ENCODE measurements at places on chromosomes 4 and X.

DNA sequence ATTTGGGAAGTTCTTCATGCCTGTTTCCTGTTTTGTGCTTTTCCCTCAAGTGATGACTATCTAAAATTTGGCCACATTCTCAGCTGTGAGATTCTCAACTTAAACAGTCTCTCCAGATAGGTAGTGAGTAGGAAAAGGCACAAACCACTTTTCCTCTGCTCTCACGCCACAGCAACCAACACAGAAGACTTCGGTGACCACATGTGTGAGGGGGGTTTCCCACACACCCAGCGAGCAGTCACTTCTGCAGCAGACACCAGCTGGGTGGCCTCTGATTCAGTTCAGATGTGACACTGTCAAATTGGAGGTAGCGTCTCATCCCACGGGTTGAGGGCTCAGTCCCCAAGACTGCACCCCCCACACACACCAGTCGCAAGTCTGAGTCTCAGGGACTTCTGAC is 25.1 kb upstream of the CLDN34 start:
- peak; percentile 2 for DNase-seq

GRCh38 chr4:144442713-144443112 is 203.2 kb upstream of the HHIP start:
- DNase-seq: no peak

GRCh38 chrX:108199691-108200090 is 108.1 kb downstream of the ATG4A start:
- DNase-seq: peak; percentile 25

DNA sequence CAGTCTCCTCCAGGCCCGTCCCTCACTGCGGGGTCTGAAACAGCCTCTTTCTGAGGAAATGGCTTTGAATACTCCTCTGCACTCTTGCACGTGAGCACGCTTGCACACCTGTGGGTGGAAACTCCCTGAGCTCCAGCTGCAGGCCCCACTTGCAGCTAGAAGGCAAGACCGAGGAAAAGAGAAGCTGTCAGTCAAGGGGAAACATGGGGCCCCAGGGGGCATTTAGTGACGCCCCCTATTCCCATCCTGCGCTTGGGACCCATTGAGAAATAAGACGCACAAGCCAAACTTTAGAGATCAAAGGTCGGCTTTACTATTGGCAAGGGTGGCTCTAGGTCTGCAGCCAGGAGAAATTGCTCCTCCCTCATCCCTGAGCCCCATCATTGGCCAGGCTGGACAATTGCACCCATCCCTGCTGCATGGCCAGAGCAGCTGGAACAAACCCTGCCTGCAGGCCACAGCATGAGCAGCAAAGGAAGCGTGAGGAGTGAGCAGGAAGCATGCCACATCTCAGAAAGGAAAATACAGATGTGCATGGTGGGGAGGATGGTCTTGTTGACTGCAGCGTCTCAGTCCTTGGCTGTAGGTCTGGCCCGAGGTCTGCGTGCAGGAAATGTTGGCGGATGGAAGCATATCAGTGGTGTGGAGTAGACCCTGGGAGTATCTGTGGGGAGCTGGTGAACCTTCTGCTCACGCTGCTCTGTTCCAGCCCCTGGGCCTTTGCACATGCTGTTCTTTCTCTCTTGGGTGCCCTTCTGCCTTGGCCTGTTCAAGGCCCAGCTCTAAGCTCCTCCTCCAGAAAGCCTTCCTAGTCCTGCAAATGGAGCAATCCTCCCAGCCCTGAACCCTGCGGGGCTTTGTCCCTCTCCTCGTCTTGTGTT is 93.9 kb downstream of the PSAPL1 start:
- no peak for DNase-seq

GRCh38 chrX:20229155-20229554 is 37.6 kb downstream of the RPS6KA3 start:
- no peak for DNase-seq

DNA sequence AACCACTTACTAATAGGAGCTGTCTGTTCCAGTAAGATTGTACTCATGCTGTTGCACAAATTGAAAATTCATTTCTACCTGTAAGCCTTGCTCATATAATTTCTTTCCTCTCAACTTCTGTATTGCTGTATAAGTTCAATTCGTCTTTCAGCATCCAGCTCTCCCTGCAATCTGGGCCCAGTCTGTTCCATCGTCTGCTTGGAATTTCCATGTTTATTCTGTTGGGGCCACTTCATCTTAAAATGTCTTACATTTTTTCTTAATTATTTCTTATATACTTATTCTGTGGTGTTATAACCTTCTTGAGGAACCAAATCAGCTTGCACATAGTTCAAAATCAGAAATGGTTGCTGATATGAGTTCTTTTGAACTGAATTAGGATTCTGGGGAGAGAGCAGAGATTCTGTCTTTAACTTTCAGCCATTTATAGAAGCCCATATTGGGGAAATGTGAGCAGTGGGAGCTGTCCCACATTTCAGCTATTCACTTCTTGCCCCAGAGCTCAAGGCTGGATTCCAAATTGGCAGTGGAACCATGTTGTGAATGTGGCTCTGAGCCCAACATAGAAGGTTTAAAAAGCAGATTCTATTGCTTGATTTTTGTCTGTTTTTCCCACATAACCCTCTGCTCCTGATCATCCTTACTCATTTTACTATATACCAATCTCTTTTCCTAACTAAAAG is 291.9 kb downstream of the BMPR1B start:
- peak; percentile 20 for DNase-seq

DNA sequence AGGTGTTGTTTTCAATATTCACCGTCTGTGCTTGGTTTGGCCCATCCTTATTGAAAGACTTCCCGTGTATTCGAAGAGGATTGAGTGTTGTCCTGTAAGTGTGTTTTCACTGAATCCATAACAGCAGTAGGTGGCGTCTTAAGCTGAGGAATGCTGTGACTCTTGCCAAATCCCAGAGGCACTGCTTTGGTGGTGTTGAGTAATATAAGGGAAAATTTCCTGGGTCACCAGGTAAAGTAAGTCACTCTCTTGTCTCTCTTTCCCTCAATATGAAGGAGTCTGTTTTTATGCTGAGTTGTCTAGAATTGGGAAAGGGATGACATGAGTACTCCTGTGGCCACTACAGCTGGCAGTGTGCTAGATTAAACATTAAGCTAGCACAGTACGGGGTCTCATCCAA is 146.7 kb upstream of the ZXDB start:
- no peak for DNase-seq

- no peak for DNase-seq
Observed at GRCh38 chr4:16991450-16991849, 93.0 kb upstream of the LDB2 start.

DNA sequence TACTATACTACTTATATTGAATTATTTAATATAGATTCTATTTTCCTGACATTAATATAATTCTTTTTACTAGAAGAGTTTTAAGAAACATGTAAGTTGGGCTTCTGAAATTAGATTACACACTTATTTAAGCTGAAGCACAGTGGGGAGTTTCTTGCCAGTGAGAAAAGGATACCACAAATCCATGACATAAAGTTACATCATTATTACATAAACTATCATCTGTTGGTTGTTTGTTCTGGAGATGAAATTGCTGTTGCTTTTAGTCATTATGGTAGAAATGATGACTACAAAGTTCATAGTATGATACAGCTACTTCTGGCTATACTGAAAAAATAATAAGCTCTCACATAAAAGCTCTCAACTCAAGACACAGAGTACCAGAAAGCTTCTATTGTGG is 880.4 kb downstream of the PCDH18 start:
- peak; percentile 16 for DNase-seq

DNA sequence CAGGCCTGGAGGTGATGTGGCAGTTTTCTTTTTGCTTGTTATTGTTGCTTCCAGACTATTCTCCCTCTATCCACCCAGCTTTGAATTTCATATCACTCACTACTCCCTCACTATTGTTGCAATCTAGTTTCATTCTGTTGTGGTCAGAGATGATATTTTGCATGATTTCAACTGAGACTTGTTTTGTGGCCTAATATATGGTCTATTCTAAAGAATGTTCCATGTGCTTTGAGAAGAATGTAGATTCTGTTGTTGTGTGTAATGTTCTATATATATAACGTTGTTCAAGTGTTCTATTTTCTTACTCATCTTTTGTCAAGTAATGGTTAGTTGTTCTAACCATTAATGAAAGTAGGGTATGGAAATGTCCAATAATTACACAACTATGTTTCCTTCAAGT is 59.0 kb downstream of the THOC2 start:
- peak; percentile 36 for DNase-seq

GRCh38 chr4:55181010-55182005 is 55.9 kb upstream of the KDR start:
- DNase-seq: peak; percentile 64

GRCh38 chrX:142005532-142005931 is 101.8 kb downstream of the MAGEC1 start:
- DNase-seq: no peak

DNA sequence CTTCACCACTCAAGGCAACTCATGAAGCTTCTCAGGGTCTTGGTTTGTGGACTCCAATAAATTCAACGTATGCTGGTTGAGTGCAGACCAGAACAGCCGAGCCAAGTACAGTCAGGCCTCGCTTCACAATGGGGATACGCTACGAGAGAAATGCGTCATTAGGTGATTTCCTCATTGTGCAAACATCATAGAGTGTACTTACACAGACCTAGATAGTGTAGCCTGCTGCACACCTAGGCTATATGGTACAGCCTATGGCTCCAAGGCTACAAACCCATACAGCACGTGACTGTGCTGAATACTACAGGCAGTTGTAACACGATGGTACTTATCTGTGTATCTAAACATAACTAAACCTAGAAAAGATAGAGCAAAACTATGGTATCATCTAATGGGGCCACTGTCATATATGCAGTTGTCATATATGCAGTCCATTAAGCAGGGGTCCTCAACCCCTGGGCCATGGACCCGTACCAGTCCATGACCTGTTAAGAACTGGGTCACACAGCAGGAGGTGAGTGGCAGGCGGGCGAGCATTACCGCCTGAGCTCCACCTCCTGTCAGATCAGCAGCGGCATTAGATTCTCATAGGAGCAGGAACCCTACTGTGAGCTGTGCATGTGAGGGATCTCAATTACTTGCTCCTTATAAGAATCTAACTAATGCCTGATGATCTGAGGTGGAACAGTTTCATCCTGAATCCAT is 31.5 kb downstream of the RTL5 start:
- no peak for DNase-seq

DNA sequence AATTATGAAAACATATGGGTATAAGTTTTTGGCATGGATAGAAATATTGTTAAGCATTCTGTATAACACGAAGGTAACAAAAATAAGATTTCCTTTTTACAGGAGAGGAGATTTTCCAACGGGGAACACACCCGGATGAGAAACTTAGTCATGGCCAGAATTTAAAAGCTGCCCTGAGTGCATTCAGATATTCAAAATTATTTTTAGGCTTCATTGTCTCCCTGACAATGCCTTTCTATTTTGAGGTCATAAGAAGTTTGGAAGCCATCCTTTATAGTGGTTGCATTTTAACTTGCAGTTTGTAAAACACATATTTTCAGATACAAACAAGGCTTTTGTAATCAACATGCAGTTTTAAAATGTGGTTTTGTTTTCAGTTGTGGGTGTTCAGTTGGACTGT is 357.5 kb upstream of the FAM47C start:
- no peak for DNase-seq

DNA sequence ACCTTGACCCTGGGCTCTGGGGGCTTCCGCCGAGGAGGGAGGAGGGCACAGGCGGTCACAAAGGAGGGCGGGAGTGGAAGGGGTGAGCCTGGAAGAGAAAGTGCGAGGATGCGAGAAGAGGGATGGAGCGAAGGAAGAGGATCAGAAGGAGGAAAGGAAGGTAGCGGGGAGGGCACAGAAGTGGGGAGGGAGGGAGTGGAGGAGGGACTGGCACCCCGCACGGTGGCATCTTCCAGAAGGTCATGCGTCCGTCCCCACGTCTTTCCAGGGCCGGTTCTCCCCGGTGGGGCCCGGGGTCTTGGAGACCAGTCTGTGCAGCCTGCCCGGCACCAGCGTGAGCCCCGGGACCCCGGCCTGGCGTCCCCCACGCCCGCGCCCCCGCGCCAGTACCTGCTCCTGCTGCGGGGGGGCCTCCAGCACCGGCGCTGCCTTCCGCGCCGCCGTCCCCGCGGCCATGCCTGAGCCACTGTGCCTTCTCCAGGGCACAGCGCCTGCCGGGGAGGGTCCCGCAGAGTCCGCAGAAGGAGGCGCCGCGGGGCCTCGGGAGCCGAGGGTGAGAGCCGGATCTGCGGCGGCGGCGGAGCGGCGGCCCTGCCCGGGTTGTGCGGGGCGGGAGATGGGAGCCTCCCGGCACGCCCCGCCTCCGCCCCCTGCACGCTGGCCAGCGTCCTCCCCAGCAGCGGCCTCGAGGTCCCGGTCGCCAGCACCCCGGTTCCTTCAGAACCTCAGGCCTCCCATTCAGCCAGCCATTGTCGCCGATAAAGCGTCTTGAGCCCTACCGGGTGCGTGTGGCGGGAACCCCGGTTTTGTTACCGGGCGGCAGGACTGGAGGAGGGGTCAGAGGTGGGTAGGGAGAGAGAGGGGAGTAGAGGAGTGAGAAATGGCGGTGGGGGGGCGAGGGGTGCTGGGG is at the start of gene RNF175:
RNF175 (minus strand) TSS at position 618 of the 910 bp plus-strand sequence; CDS start at position 456, 162 bp downstream.
- DNase-seq: no peak

GRCh38 chr4:3231471-3231870 is 17.5 kb upstream of the MSANTD1 start:
- DNase-seq: peak; percentile 20

GRCh38 chr4:74967324-74967723 is 34.4 kb downstream of the PARM1 start:
- DNase-seq: no peak

- peak; percentile 66 for DNase-seq
Observed at GRCh38 chr4:185859111-185859510, 47.1 kb upstream of the SORBS2 start.

GRCh38 chr4:109195646-109196045 is 106.8 kb downstream of the COL25A1 start:
- DNase-seq: no peak

DNA sequence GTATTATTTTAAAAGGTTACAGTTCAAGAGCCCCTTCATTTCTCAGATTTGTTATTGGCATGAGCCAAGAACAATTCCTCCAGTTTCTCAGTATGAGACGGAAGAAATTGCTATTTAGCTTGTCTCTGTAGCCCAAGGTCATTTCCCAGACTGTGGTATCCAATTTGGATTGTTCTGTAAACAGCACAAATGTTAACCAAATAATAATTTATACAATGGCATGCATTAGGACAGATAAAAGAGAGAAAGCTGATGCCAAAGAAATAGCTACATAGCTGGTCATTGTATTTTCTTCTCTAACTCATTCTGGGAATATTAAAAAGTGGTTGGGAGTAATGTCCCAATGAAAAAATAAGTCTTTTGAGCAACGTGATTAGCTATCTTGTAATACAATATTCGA is 134.6 kb upstream of the NPY2R start:
- no peak for DNase-seq

- no peak for DNase-seq
Observed at GRCh38 chr4:126318376-126318775, 1003.6 kb downstream of the FAT4 start.

- DNase-seq: peak; percentile 90
Observed at GRCh38 chrX:154409222-154409871, at the start of gene DNASE1L1. Gene DNASE1L1 (minus strand): TSS chrX:154409254. CDS start chrX:154405568, 3,686 bp downstream.

Measured in fibroblast of skin of back (primary cell).